ENCODE measurements at places on chromosomes 2 and 18.

DNA sequence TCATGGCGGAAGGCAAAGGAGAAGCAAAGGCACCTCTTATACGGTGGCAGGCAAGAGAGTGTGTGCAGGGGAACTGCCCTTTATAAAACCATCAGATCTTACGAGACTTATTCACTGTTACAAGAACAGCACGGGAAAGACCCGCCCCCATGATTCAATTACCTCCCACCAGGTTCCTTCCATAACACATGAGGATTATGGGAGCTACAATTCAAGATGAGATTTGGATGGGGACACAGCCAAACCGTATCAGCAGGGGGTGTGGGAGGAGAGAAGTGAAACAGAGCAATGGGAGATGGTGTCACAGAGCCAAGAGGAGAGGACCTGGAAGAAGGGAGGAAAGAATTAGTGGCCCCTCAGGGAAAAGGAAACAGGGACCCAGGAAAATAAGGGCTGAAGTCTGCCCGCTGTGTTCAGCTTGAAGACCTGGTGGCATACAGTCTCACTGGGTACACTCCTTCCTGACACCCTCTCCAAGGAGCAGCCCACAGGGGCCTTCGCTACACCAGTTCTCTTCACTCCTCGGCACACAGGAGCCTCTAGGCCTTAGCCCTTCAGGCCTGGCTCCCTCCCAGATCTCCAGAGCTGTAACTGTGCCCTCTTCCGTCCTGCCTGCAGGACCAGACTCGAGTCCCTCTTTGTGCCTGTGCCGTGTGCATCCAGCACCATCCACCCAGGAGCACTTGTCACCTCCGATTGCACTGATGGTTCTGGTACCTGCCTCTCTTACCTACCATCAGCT, 262.1 kb downstream of the EIPR1 start:
- no peak for DNase-seq

- DNase-seq = no peak
These were observed 48.8 kb downstream of the TFCP2L1 start for GRCh38 chr2:121236101-121236640.

DNA sequence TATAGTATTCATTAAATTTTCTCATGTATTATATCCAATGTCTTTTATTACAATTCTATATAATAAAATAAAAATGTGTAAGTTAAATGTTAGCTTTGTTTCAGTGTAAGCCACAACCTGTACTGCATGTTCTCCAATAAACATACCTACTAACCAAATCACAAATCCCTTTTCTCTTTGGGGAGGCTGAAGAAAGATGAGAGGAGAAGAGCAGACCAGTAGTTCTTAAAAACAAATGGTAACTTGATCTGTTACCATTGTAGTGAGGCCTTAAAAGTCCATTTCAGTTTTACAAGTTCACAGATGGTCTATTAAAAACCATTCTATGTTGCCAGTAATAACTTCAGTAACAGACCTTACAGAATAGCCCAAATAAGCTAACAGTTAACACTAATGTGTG, 100.5 kb downstream of the SOS1 start:
- no peak for DNase-seq

DNA sequence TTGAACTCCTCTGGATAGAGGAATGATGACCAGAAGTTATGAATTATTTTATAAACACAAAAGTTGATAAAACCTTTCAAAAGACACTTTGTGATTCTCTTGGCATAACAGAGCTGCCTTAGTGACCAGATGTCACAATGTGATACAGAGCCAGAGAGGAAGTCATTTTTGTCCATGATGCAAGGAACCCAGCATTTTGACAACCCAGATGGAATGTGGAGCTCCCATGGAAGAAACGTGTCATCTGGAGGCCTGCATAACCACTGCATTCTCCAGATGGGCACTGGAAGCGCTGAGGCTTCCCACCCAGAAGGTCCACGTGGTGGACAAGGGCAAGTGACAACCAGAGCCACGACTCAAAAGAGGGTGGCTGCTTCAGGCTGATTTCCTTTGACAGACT, 30.1 kb downstream of the HRH4 start:
- DNase-seq = no peak

DNA sequence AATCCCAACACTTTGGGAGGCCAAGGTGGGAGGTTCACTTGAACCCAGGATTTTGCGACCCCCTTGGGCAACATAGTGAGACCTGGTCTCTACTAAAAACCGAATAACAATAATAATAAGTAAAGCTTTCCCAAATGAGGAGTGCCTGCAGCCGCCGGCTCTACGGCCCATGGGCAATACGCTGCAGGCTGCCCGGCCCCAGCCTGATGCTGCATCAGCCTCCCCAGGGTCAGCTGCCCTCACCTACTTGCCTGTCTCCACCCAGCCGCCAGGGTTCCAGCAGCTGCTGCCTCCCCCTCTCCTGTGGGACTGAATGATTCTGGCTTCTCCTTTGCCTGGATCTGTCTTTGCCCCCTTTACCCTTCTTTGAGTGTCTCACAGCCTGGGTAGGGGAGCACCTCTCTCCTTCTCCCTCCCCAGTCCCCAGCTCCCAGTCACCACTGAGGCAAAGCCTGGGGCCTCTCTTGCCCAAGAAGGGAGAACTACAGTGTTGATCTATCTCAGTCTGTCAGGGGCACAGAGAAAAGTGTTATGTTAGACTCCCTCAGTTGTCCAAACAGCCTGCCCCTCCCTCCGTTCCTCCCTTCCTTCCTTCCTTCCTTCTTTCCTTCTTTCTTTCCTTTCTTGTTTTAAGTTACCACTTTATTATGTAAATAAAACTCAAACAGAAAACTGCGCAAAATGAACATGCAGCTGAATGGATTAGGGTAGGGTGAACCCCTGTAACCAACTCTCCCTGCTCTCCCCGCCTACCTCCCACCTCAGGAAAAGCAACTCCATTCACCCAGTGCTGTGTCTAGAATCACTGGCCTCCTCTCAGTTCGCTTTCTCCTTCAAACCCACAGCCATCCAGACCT, 38.2 kb upstream of the NPAS2 start:
- DNase-seq = no peak

DNA sequence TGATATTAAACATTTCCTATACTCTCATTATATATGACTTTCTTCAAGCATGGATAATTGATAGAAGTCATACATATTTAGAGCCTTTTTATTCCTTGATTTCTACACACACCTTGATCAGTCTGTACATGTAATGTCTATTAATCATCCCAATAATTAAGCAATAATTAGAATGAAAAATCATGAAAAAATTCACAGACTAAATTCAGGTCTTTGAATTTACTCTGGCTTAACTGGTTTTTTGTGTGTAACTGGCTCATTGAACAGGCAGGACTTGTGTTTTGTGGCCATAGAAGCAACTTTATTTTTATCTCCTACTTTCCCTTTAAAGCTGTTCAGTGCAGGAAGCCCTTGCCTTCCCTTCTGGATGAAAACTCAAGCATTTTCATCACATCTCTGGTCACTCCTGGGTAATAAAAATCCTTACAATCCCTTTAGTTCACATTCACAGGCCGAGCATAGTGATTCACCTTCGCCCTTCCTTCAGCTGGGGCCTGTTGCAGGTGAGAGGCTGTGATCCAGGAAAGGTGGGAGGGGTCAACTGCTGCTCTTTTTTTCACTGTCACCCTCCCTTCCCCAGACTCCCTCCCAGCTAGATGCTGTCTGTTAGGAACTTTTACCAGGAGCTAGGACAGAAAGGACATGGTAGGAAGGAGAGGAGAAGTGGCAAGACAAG, 58.0 kb upstream of the ITSN2 start:
- no peak for DNase-seq

GRCh38 chr2:158189526-158189925, 87.8 kb downstream of the UPP2 start:
- no peak for DNase-seq

DNA sequence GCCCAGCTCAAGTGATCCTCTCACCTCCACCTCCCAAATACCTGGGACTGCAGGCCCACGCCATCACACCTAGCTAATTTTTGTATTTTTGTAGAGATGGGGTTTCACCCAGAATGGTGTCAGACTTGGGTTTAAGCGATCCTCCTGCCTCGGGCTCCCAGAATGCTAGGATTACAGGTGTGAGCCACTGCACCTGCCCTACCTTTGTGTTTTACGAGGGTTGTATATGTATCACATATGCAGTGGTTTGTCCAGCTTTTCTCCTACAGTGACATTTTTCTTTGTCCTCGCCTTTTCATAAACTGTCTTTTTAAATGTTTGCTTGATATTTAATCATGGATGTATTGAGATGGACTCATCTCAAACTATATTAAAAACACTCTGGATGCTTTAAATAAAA, 38.5 kb downstream of the AGAP1 start:
- DNase-seq = no peak

- no peak for DNase-seq
These were observed 73.8 kb downstream of the NEURL3 start for GRCh38 chr2:96431319-96431718.

DNA sequence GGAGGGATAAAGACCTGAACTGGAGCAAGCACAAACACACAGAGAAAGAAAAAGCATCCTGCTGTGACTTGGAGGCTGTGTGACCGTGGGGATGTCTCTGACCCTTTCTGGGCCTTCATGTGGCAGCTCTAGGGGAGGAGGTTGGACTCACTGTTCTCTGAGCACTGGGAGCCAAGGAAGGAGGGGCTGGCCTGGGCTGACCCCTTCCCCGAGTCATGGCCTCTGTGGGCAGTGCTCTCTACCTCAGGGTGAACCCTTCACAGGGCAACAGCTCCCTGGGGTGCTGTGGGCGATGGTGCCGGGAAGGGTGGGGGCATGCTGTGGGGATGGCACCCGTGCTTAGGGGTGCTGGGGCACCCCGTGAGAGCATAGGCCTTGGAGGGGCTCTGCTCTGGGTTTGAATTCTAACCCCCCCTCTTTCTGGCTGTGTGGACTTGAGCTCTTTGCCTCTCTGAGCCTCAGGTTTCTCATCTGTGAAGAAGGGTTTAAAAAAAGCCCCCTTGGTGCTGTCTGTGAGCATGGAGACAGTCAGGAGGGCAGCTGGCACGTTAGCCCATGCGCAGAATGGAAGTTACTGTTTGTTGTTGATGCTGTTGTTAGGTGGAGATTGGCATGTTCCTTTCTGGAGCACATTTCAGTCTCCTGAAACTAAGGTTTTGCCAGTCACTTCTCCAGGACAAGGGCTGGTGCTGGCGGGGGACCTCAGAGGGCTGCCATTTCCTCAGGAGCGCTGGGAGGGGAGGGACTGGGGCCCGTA, 700 bp downstream of the TOGARAM2 start:
- DNase-seq = no peak

DNA sequence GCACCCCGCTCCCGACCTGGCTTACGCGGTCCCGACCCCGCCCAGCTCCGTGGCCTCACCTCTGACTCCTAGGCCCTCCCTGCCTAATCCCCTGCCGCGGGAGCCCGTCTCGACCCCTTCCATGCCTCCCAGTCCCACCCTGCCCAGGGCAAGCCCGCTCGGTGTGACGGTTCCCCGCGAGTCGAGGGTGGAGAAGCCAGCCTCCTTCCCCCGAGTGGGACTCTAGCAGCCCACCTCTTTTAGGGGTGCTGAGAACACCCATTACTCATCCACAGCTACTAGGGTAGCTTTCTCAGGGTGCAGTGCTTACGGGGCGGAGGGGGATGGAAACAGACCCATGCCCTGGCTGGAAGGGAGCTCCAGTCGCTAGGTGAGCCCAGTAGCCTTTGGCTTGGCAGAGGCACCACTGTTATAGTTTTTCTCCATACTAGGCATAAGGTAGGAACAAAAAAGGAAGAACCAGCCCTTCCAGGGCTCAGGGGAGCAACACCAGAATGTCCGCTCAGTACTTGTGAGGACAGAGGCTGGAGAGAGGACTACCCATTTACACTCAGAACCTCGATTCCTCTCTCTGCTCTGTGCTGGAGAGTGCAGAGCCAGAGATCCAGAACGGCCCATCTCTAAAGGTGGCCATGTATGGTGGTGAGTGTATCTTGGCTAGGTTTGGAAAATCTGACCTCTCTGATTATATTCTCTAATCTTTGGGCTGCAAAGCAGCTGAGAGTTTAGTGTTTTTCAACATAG, 606 bp downstream of the AGBL5 start:
- DNase-seq = no peak

DNA sequence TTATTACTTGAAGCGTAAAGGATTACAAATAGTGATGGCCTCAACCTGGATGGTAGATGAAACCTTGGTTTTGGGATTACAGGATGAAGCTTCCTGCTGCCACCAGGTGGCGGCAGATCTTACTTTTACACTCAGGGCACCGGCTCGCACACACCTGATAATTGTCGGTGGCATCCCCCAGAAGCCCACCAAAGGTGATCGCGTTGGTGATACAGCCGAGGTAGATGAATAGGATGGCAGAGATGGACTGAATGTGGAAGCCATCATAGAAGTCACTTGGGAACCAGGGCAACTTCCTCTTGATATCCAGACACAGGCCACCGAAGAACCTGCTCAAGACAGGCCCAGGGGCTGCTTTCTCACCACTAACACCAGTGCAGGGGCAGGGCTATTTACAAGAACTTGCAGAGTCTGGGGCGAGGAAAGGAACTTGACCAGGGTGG, 51.8 kb downstream of the MTHFD2 start:
- no peak for DNase-seq

- no peak for DNase-seq
These were observed 385.2 kb downstream of the CMPK2 start for GRCh38 chr2:6480514-6480913.

DNA sequence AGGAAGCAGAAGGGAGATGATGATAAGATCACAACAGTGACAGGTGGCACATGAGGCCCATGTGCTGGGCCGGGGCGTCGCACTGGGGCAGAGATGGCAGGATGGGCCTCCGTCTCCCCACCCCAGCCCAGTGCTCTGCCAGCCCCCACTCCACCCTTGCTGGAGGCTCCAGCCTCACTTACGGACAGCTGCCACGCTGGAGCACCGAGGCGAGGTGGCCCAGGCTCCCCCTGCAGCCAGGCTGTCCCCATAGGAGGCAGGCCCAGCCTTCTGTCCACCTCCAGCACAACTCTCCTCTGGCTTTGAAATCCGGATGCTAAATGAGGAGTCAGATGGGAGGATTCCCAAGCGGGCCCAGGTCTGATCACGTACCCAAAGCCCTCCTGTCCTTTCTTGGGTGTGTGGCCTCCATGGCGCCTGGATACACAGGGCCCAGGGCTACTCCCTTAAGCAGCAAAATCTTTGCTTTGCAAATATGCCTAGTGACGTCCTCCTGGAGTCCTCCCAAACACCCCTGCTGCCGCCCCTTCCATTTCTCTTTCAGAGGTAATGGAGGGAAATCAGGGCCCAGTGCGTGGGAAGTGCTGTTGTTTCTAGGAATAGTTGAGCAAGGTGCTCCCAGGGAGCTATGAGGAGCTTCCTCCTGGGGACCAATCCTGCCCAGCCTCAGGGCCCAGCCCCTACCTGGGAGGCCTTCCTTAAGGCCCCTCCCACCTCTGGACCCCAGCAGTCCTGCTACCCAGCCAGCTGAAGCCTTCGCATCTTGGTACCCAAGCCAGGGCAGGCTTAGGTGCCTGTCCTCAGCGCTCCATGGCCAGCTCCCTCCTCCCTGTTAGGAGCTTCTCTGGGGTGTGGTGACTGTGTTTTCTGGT, 170.4 kb upstream of the MYCN start:
- no peak for DNase-seq

- no peak for DNase-seq
These were observed 165.2 kb upstream of the MSH6 start for GRCh38 chr2:47617523-47618271.

DNA sequence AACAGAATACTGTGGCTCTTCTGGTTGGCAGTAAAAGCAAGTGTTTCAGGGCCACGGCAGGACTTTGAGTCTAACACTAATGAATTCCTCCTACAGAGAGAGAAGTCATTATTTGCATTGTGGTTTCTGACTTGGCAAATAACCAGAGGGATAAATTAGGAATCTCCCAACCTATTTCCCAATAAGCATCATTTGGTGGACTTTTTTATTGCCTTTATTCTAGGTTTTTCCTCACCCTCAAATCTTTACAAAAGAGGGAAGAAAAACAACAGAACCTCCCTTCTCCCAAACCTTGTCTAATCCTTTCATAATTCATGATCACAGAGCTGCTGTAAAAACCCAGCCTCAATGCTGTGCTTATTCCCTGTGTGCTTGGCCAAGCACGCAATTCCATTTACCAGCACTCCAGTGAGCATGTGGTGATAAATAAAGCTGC, 179.7 kb downstream of the AGPS start:
- DNase-seq = no peak
